ENCODE measurements at places on chromosomes 1 and 21.

DNA sequence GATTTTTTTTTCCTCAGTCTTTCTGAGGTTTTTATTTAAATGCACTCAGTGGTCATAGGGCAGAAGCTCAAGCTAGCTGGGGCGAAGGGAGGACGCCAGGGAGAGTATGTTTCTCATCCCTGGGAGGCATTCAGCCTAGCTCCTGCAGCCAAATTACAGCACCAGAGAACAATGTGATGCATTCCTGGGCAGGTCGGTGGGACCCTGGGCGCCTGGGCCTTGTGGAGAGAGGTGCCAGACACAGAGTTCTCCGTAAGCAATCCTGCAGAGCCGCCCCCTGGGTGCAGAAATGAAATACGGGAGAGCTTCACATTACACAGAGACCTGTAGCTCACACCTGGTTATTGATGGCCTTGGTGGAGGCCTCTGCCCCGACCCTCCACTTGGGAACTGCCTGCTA, 15.5 kb downstream of the WNT2B start:
- no peak for DNase-seq

- DNase-seq: no peak
Observed at GRCh38 chr1:3167255-3167654, 98.3 kb downstream of the PRDM16 start.

DNA sequence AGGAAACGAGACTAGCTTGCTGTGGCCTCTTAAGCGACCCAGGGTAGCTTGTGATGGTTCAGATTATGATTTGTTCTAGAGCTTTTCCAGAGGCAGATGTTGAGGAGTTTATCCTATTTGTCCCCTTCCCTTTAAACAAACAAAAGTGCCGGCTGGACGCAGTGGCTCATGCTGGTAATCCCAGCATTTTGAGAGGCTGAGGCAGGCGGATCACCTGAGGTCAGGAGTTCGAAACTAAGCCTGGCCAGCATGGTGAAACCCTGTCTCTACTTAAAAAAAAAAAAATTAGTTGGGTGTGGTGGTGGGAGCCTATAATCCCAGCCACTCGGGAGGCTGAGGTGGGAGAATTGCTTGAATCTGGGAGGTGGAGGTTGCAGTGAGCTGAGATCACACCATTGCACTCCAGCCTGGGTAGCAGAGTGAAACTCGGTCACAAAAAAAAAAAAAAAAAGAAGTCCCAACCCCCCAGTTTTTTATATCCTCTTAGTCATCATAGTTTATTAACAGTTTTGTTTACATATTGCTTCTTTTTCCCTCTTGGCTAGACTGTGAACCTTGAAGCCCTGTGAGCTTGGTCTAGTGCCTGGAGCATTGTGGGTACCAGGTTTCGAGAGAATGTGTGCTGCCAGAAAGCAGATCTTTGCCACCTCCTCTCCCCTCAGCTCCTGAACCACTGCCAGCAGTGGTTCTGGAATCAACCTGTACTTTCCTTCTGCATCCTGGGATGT, 29.8 kb downstream of the MAPKAPK2 start:
- no peak for DNase-seq

- no peak for DNase-seq
Observed at GRCh38 chr1:213060836-213061235, 9.8 kb downstream of the RPS6KC1 start.

- DNase-seq: no peak
Observed at GRCh38 chr1:59219916-59220315, 77.0 kb upstream of the FGGY start.

- DNase-seq: peak; percentile 44
Observed at GRCh38 chr1:180881806-180882509, 30.7 kb upstream of the KIAA1614 start.

- DNase-seq: no peak
Observed at GRCh38 chr21:45638707-45639106, 4.8 kb upstream of the PCBP3 start.

Data from activated CD4-positive, alpha-beta T cell treated with anti-CD3 and anti-CD28 coated beads, Interleukin-2, amount 50 U/mL, for 16 hours (primary cell).